HepG2 (cell line): ENCODE measurements at places on chromosomes 7 and 10. TPM values are rescaled to one million over a fixed set of nuclear protein-coding genes. Genes with fewer than 3 reads are reported as not detected.

GRCh38 chr7:36591636-36592035 is 132.7 kb downstream of the AOAH start:
- no peak for DNase-seq
- no peak overlapping the region for H3K27ac ChIP-seq
- H3K27me3 ChIP-seq = no peaks in the 10 kb centered on the region
- no peaks in the 10 kb centered on the region for H3K36me3 ChIP-seq
- H3K4me1 ChIP-seq = no peaks in the 10 kb centered on the region

DNA sequence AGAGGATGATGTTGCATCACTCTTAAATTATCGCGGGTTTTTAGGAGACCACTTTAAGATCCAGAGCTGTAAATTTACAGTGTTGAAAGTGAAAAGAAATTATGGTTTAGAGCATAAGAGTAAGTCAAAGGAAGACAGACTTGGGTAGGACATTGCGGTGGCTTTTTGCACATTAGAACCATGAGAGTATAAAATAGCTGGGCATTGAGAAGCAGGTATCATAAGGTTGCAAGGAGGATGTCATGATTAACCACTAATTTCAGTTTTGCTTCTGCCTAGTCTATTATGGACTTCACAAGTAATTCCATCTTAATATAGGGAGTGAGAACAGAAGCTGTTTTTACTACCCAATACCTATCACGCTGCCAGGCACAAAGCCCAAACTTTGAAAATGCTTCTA is 57.7 kb downstream of the CALCR start:
- H3K36me3 ChIP-seq = no peaks in the 10 kb centered on the region
- H3K27ac ChIP-seq = no peak overlapping the region
- H3K27me3 ChIP-seq = no peaks in the 10 kb centered on the region
- DNase-seq = no peak
- no peak overlapping the region for H3K4me3 ChIP-seq

The ITGB8 gene
- 0.06 TPM in 1 of 2 replicates, not detected in the other for total RNA-seq

The DRGX gene
- not detected in 2 replicates for total RNA-seq
